ENCODE measurements at places on chromosomes 2 and 18. TPM values are rescaled to one million over a fixed set of nuclear protein-coding genes. Genes with fewer than 3 reads are reported as not detected.

Gene DNAJC5G
- 0.19 TPM for polyA plus RNA-seq

Gene CAPN10
- 34.9 TPM for polyA plus RNA-seq

Gene IL1R1
- polyA plus RNA-seq, result 21.6 TPM

- H3K27me3 ChIP-seq, result no peaks in the 10 kb centered on the region
- H3K4me3 ChIP-seq, result peak overlapping the region; percentile 46
- H3K36me3 ChIP-seq, result no peaks in the 10 kb centered on the region
- DNase-seq, result peak; percentile 73
- peaks cover 1% of the 10 kb centered on the region for H3K4me1 ChIP-seq
These were observed 23.3 kb upstream of the MC5R start for GRCh38 chr18:13800505-13801259.

Gene NAGK
- polyA plus RNA-seq, result 74.0 TPM

- peaks cover 58% of the 10 kb centered on the region for H3K36me3 ChIP-seq
- no peaks in the 10 kb centered on the region for H3K27me3 ChIP-seq
- no peak overlapping the region for H3K27ac ChIP-seq
- DNase-seq, result no peak
- H3K4me3 ChIP-seq, result no peak overlapping the region
These were observed 53.3 kb upstream of the AP1S3 start for GRCh38 chr2:223890721-223891120.

Gene SCG2
- polyA plus RNA-seq, result 82.8 TPM

Gene CDH20
- polyA plus RNA-seq, result 0.22 TPM

Gene ST3GAL5
- polyA plus RNA-seq, result 10.0 TPM

DNA sequence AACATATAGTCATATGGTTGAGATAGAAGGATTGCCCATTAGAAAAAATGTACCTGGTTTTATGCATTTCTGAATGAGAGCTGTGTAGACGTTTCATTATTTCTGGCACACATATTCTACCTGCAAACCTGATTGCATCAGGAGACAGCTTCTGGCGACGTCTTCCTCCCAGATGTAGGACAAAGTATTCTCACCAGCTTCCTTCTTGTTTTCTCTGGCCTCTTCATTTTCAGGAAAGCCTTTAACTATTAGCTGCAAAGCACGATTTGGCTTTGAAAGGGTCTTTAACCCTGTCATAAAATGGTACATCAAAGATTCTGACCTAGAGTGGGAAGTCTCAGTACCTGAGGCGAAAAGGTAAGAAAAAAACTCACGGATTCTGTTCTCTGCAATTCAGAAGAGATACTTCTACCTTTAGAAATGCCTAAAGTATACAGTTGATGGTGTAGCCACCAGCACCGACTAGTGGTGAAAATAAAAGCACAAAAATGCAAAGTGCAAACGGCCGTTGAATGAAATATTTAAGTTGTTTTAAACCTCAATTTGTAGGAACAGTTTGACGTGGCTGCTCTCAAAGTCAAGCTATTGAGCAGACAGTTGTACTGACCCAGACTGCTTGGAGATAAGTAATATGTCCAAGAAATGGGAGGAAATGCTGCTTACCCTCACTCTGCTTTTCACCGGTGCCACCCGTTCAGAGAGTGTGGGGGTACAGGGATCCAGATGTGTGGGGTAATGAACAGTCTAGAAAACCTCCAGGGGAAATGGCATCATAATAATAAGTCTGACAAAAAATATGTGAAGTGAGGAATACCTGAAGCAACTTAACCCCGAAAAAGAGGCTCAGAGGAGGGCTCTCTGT, 20.2 kb downstream of the IL18RAP start:
- H3K4me3 ChIP-seq, result no peak overlapping the region
- no peak overlapping the region for H3K27ac ChIP-seq
- peaks cover 6% of the 10 kb centered on the region for H3K27me3 ChIP-seq
- no peaks in the 10 kb centered on the region for H3K36me3 ChIP-seq

DNA sequence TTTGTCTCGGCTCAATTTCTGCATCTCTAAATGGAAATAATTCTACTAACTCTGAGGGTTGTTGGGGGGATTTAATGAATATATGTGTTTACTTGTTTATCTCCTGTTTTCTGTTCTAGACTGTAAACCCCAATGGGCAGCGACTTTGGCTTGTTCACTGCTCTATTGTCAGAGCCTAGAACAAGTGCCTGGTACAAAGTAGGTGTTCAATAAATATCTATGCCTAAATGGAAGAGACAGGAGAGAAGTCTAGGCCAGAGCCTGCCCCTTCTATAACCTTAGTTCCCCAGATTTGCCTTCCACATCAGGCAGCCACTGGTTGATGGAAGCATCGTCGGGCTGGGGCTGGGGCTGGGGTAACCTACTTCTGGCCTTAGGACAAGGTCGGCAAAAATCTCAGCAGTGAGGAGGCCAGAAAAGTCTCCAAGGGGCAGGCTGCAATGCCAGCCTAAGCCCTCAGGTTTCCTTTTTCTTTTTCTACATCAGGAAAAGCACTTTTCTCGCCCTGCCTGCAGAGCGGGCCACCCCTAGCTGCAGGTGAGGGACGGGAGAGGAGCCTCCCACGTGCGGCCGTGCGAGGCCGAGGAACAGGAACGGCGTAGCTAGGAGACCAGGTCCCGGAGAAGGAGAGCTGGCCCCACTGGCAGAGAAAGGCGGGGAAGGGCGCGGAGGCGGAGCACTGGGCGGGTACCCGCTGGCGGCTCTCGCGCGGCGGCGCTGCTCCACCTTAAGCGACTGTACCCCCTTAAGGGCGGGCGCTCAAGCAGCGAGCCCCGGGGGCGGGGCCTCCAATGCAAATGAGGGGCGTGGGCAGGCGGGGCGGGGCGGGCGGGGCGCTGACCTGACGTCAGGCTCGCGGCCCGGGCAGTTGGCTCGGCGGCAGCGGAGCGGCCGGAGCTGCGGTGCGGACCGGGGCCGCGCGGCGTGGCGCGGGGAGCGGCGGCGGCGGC, at the start of gene CNNM4:
CNNM4 (plus strand) TSS at position 867 of the 950 bp plus-strand sequence. CDS start 98 bp downstream, outside the sequence.
- peaks cover 45% of the 10 kb centered on the region for H3K4me1 ChIP-seq
- peak within 1 kb of the TSS; percentile 86 for H3K4me3 ChIP-seq

DNA sequence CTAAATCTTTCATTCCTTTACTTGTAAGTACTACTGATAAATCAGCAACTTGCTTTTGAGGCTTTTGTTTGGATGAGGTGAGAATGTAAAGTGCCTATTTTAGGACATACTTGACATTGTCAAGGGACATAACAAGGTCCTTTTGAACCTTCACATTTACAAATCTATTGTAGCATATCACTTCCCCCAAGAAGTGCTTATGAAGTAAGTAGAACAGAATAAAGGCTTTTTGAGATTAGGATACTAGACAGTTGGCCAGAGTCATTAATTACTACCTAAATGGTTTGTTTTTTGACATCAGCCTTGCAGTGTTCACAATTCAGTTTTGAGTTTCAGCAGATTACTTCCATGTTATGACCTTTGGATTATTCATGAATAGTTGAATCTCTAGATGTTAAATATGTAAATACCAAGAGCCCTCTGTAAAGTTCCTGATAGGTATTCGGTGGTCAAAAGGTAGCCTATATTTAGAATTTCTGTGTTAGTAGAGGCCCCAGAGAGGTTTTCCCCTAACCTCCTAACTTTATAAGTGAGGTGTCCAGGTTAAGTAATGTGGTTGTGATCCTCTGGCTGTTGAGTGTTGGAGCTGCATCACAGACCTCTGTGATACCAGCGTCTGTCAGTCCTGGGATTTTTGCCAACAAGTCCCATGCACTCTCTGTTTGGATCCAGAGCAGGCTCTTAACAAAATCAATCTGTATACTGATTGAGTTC, 67.2 kb downstream of the LCLAT1 start:
- no peak overlapping the region for H3K4me3 ChIP-seq
- H3K27me3 ChIP-seq, result no peaks in the 10 kb centered on the region
- H3K36me3 ChIP-seq, result no peaks in the 10 kb centered on the region
- H3K27ac ChIP-seq, result no peak overlapping the region
- no peak for DNase-seq
- peaks cover 7% of the 10 kb centered on the region for H3K4me1 ChIP-seq

Gene CCBE1
- 2.5 TPM for polyA plus RNA-seq

GRCh38 chr2:42102591-42103450, 55.0 kb downstream of the PKDCC start:
- H3K4me1 ChIP-seq, result peaks cover 32% of the 10 kb centered on the region
- peak overlapping the region; percentile 46 for H3K4me3 ChIP-seq
- H3K27me3 ChIP-seq, result no peaks in the 10 kb centered on the region
- no peaks in the 10 kb centered on the region for H3K36me3 ChIP-seq
- H3K27ac ChIP-seq, result peak overlapping the region; percentile 93

Gene LRRFIP1
- 65.4 TPM for polyA plus RNA-seq

Gene ANKAR
- 7.7 TPM for polyA plus RNA-seq

- H3K36me3 ChIP-seq, result no peaks in the 10 kb centered on the region
- no peaks in the 10 kb centered on the region for H3K27me3 ChIP-seq
- H3K4me3 ChIP-seq, result no peak overlapping the region
- H3K4me1 ChIP-seq, result peaks cover 4% of the 10 kb centered on the region
- no peak overlapping the region for H3K27ac ChIP-seq
- DNase-seq, result no peak
These were observed 8.3 kb downstream of the ZCCHC2 start for GRCh38 chr18:62531078-62531477.

- H3K27me3 ChIP-seq, result no peaks in the 10 kb centered on the region
- H3K27ac ChIP-seq, result peak overlapping the region; percentile 8
- peak; percentile 48 for DNase-seq
- peak overlapping the region; percentile 73 for H3K4me3 ChIP-seq
These were observed 693 bp downstream of the UBE2F start for GRCh38 chr2:237967463-237967951.

Gene HMSD
- 2.5 TPM for polyA plus RNA-seq

- no peaks in the 10 kb centered on the region for H3K4me1 ChIP-seq
- peaks cover 9% of the 10 kb centered on the region for H3K27me3 ChIP-seq
- H3K36me3 ChIP-seq, result no peaks in the 10 kb centered on the region
- peak overlapping the region; percentile 100 for H3K27ac ChIP-seq
These were observed 485 bp upstream of the GALNT3 start for GRCh38 chr2:165794536-165794928.

Gene TEX44
- polyA plus RNA-seq, result not detected

- no peaks in the 10 kb centered on the region for H3K27me3 ChIP-seq
- DNase-seq, result peak; percentile 93
- peak overlapping the region; percentile 88 for H3K27ac ChIP-seq
- H3K4me1 ChIP-seq, result peaks cover 46% of the 10 kb centered on the region
- no peaks in the 10 kb centered on the region for H3K36me3 ChIP-seq
- peak overlapping the region; percentile 66 for H3K4me3 ChIP-seq
These were observed 230.9 kb upstream of the SMAD2 start for GRCh38 chr18:48161191-48161910.

GRCh38 chr18:48136051-48136826, 205.8 kb upstream of the SMAD2 start:
- H3K27ac ChIP-seq, result no peak overlapping the region
- H3K4me3 ChIP-seq, result peak overlapping the region; percentile 53
- DNase-seq, result peak; percentile 47
- H3K36me3 ChIP-seq, result no peaks in the 10 kb centered on the region
- H3K4me1 ChIP-seq, result peaks cover 30% of the 10 kb centered on the region

GRCh38 chr2:30410217-30410616, 36.8 kb upstream of the LCLAT1 start:
- no peak overlapping the region for H3K27ac ChIP-seq
- H3K27me3 ChIP-seq, result no peaks in the 10 kb centered on the region
- H3K4me1 ChIP-seq, result peaks cover 5% of the 10 kb centered on the region
- no peak for DNase-seq
- H3K36me3 ChIP-seq, result no peaks in the 10 kb centered on the region
- H3K4me3 ChIP-seq, result no peak overlapping the region

Gene VWC2L
- polyA plus RNA-seq, result 0.03 TPM

Gene FAM237A
- not detected for polyA plus RNA-seq

Gene STK17B
- polyA plus RNA-seq, result 14.3 TPM

Gene IL1F10
- not detected for polyA plus RNA-seq

DNA sequence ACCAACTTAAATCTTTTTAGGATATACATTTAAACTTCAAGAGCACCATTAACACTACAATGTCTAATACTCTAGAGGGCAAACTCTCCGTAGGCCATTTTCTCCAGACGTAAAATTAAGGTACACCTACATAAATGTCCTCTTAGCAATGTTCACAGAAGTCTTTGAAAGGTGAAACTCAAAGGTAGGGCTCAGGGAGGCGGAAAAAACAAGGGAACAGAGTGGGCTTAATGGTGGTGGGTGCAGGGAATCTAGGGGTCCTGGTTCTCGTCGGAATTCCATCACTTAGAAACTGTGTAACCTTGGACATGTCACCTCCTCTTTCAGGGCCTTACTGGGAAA, 668 bp downstream of the NFU1 start:
- peak overlapping the region; percentile 83 for H3K27ac ChIP-seq
- no peaks in the 10 kb centered on the region for H3K27me3 ChIP-seq
- H3K4me3 ChIP-seq, result peak overlapping the region; percentile 92
- DNase-seq, result no peak
- no peaks in the 10 kb centered on the region for H3K36me3 ChIP-seq

Data from large intestine (tissue), 12 donors.